ENCODE measurements at places on chromosomes 6 and 20. TPM values are rescaled to one million over a fixed set of nuclear protein-coding genes. Genes with fewer than 3 reads are reported as not detected.

GRCh38 chr6:147910281-147910680 is 401.8 kb downstream of the SAMD5 start:
- peak; percentile 46 for DNase-seq

DNA sequence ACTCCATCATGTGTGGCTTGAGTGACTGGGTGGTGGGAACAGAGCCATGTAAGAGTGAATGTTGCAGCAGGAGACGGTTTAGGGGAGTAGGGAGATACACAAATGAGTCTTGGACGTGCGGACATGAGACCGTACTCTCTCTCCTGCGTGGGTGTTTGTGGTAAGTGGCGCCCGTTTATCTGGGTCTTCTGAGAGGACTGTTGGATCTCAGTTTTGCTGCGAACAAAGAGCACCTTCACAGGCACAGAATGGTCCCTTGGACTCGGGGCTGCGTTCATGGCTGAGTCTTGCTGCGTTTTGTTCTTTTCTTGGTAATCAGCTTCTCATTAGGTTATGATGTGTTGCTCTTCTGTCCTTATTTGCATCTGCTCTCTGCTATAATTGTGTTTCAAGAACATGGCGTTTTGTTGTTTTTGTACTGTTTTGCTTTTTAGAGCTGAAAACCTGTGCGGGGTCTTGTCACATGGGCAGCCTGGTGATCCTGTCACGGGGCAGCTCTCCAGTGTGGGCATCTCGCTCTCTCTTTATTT is 28.5 kb downstream of the STK35 start:
- DNase-seq: no peak

Gene NKAPL
- not detected for total RNA-seq

Gene CALHM4
- not detected for total RNA-seq
